Right atrium auricular region (tissue), 2 donors: ENCODE measurements at places on chromosomes 16 and 17. TPM values are rescaled to one million over a fixed set of nuclear protein-coding genes. Genes with fewer than 3 reads are reported as not detected.

Gene KRTAP9-4
- not detected for total RNA-seq

Gene OTOP2
- not detected for total RNA-seq

Gene ABCA10
- total RNA-seq: 1.3 TPM

Gene TCF25
- total RNA-seq: 108 TPM

Gene RHBDF1
- total RNA-seq: 12.0 TPM

Gene RTN4RL1
- total RNA-seq: 1.8 TPM

Gene CES5A
- not detected for total RNA-seq

Gene NUPR1
- 12.4 TPM for total RNA-seq

Gene GNAO1
- 43.1 TPM for total RNA-seq

Gene KRT222
- total RNA-seq: not detected

Gene TMC6
- 41.3 TPM for total RNA-seq

Gene ACE
- 3.4 TPM for total RNA-seq

Gene TBC1D3K
- total RNA-seq: not detected

Gene CRLF3
- 5.3 TPM for total RNA-seq

Gene SLFN5
- 11.1 TPM for total RNA-seq

- DNase-seq: peak; percentile 100
Measured at GRCh38 chr17:81394921-81395599, at the start of gene BAHCC1. Gene BAHCC1 (plus strand): TSS chr17:81395457. CDS start chr17:81399740, 4,283 bp downstream.

- DNase-seq: peak; percentile 91
Measured at GRCh38 chr16:67862623-67863583, 9.9 kb upstream of the EDC4 start.

DNA sequence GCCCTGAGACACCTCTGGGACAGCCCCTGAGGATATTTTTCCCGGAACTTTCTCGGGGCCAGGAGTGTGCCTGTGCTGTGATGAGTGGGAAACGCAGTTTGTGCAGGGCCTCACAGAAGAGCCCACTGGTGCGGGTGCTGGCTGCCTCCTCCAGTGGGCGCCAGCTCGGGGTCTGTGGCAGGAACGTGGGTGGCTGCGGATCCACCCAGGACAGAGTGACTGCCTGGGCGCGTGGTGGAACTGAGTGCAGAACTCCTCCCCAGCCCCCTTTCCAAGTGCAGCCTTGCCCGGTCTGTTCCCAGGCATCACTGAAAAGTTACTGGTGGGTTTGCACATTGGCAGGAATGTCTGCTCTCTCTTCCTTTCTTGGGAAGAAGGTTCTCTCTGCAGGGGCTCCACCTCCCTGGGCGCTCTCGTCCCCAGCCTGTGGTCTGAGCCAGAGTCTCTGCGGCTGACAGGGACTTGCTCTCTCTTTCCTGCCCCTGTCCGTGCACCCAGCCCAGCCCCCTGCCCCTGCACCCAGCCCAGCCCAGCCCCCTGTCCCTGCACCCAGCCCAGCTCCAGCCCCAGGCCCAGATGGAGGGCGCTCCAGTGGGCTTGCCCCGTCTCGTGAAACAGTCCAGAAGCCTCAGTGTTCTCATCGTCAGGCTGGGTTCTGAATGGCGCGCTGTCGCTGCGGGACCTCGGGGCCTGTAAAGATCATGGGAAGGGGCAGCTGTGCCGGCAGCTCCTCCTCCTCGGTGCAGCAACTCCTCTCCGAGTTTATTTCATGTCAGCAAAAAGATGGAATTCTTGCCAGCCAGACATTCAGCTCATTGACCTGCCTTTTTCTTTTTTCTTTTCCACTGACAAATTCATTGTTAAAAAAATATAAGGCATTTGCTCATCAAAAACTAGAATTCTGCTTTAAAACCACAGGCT, 117.5 kb downstream of the BANP start:
- DNase-seq: no peak

DNA sequence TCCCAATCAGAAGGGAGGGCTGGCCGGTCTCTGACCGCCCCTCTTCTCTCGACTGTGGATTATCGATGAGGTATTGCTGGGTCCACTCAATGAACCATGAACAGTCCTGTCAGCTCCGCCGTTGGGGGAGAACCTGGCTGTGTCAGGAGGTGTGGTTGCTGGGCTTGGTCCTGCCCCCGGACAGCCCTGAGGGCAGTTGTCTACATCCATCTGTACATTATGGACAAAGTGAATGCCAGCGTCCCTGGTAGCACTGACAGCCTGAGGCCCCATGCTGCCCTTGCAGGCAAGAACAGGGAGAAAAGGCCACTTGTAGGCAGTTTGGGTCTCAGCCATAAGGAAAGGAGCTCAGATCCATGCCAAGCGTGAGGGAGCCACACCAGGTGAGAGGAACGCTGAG, 38.9 kb downstream of the ST3GAL2 start:
- DNase-seq: no peak

DNA sequence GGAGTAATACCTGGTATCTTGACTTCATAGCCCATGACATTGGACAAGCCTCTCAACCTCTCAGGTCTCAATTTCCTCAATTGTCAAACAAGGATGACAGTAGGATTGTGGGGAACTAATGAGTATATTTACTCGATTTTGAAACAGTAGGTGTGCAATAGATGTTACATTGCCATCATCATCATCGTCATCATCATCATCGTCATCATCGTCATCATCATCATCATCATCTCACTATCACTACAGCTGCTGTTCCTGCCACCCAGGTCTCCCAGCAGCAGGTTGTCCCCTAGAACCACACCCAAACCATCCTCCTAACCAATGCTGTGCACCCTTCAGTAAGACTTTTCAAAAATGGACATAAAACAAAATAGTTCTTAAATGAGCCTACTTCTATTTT, 24.8 kb upstream of the CDRT4 start:
- DNase-seq: no peak

DNA sequence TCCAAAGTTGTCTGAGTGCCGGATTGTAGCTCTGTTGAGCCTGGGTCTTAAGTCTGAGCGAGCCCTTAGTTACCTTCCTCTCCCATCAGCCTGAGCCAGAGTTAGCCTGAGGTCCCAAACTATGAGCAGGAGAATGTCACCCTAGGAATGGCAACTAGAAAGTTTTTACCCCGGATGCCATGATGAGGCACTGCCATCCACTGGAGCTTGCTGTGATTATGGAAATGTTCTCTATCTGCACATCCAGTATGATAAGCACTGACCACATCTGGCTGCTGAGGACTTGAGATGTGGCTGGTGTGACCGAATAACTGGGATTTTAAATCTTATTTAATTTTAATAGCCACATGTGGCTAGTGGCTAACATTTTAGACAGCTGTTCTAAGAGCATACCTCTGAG, 550.0 kb downstream of the CDH13 start:
- no peak for DNase-seq

- DNase-seq: no peak
Measured at GRCh38 chr17:78555746-78556401, 21.3 kb downstream of the DNAH17 start.

GRCh38 chr17:59521465-59522126, 43.8 kb upstream of the DHX40 start:
- DNase-seq: peak; percentile 61

- DNase-seq: no peak
Measured at GRCh38 chr16:24036614-24037013, 200.8 kb downstream of the PRKCB start.

DNA sequence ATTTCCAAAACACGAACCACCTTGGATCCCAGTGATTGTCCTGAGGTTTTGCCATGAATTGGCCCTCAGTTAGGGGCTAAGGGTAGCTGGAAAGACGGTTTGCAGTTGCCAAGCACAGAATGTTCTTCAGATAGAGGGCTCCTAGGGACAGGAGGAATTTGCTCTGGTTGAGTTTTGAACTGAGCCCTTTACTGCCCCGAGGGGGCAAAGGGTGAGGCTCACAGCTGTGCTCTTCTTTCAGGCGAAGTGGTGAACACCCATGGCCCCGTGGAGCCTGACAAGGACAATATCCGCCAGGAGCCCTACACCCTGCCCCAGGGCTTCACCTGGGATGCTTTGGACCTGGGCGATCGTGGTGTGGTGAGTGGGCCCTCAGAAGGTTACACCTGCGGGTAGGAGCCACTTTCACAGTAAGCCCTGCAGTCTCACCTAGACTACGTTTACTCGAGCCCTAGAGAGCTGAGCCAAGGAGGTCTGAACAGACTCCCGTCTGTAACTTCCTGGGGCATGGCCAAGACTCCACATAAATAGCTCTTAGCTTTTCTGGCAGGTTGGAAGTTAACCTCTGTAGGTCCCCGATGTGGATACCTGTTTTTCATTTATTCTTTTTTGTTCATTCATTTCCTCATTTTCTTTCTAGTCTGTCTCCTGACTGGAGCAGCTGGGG, 32.5 kb downstream of the NMT1 start:
- DNase-seq: no peak

GRCh38 chr17:42845918-42846593, 1.7 kb downstream of the AOC2 start:
- DNase-seq: peak; percentile 66

DNA sequence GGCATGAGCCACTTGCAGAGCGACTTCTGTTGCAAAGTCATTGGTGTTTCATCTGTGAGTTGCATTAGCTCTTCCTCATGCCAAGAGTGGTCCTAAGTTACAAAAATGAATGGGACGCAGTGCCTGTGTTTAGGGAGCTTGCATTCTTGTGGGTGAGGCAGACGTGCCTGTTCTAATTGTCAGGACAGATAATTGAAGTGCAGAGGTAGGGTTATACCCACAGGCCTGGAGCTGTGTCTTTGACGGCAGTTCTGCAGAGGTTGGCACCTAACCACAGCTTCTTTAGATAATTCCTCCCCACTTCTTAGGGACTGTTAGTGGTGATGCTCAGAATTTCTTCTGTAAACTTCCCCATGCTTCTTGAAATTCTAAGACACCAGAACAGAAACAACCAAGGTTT, 307.1 kb downstream of the SNX29 start:
- no peak for DNase-seq

DNA sequence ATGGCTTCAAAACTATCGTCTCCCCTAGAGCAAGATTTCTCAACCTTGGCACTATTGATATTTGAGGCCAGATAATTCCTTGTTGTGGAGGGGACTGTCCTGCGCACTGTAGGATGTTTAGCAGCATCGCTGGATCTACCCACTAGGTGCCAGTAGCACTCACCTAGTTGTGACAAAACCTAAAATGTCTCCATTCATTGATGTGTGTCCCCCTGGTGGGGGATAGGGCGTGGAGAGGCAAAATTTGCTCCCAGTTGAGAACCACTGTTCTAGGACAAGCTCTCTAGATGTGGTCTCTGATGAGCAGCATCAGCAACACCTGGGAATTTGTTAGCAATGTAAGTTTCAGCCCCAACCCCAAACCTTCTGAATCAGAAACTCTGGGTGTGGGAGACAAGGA, 259.0 kb downstream of the XYLT1 start:
- DNase-seq: no peak

GRCh38 chr17:36136439-36136838, 32.8 kb downstream of the CCL4 start:
- no peak for DNase-seq

GRCh38 chr17:61499632-61500031, 47.4 kb downstream of the TBX4 start:
- DNase-seq: no peak

- no peak for DNase-seq
Measured at GRCh38 chr16:3953728-3954410, 73.4 kb upstream of the CREBBP start.

DNA sequence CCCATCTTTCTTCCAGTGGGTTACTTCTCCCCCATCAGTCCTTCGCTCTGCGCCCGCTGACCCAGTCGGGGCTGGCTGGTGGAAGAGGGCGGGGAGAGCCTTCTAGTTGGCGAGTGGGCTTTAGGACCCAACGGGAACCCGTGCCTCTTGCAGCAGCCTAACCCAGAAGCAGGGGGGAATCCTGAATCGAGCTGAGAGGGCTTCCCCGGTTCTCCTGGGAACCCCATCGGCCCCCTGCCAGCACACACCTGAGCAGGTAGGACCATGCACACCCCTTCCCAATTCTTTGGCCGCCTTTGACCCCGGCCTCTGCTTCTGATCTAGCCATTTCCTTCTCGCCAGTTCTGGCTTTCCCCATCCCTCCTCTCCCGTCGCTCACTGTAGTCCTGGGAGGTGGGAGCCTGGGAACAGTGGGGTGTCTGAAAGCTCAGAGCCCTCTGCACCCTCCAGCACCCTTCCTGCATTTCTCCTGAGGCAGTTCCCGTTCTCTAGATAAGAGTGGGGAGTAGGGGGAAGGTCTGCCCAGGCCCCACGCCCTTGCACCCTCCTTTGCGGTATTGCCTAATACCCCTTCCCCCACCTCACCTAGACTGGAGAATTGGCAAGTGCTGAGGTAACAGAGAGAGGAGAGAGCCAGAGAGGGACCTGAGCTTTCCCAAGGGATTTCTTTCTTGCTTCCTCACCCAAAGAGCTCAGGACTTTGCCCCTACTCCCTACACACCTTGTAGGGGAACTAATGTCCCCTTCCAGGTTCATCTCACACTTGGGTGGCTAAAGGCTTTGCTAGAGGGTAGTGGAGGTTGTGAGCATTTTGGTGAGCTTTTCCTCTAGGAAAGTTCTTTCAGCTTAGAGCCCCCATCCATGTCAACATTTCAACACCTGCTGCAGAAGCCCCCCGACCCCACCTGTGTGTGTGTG, at the start of gene RARA:
TSS of gene RARA (plus strand) at position 150 of the 918 bp plus-strand sequence. CDS start 22,039 bp downstream, outside the sequence.
- no peak for DNase-seq

- DNase-seq: no peak
Measured at GRCh38 chr16:78704416-78704815, 605.0 kb downstream of the WWOX start.

GRCh38 chr17:75557075-75557851, 30.3 kb upstream of the MYO15B start:
- DNase-seq: no peak

DNA sequence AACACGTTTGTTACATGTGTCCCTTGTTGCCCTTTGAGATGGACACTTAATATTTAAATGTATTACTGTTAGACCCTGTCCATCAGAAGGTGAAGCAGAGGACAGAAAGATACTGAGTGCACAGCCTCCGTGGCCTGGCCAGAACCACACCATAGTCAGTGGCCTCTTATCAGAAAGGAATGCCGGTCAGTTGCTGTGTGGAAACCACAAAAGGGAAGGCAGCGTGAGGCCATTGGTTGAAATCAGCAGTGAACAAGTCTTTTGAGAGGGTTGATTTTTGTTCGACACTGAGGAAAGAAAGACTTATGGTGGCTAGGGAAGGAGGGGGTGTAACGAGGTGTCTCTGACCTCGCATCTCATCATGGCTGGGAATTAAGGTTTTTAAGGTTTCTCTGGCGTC, 85.4 kb upstream of the CLEC18A start:
- no peak for DNase-seq

DNA sequence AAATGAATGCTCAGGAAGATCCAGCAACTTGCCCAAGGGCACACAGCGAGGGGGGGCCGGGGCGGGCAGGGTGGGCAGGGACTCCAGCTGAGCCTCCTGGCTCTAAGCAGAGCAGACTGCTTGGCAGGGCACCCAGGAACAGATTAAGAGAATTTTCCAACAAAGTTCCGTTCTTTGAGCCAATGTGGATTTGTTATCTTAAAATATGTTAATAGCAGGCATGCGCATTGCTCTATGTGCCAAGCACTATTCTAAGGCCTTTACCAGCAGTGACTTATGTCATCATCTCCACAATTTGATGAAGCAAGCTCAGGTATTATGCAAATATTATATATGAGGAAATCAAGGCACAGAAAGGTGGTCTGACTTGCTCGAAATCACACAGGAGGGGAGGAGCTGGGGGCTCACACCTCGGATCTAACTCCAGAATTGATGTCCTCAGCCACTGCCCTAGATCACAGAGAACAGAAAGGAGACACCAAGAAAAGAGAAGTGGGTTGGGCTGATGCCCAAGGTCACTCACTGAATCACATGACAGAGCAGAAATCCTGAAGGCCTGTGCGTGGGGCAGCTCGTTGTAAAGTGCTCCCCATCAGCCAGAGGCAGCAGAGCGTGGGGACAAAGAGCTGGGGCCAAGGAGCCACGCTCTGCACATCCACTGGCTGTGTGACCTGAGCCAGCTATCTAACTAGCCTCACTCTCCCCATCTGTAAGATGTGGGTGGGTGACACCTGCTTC, 23.2 kb upstream of the MEAK7 start:
- DNase-seq: no peak
